ENCODE measurements at places on chromosomes 5 and 9.

DNA sequence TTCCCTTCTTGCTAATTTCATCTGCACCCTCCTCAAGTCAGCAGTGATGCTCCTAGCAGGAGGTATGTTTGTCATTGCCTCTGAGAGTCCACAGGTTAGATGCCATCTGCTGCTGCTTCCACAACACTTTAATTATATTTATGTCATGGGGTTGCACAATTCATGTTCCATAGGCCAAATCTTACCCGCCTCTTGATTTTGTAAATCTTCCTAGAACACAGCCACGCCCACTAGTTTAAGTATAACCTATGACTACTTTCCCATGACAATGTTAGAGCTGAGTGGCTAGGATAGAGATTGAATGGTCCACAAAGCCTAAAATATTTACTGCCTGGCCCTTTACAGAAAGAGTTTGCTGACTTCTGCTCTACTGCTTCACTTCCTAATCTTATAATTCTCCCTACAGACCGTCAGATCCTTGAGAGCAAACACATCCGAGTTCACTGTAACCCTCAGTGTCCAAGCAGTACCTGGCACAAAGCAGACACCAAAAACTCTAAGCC is 21.1 kb downstream of the LIFR start:
- DNase-seq, result no peak

- no peak for DNase-seq
Observed at GRCh38 chr5:167821151-167821550, 470.3 kb upstream of the WWC1 start.

GRCh38 chr5:154111214-154111613 is 72.4 kb downstream of the MFAP3 start:
- no peak for DNase-seq

DNA sequence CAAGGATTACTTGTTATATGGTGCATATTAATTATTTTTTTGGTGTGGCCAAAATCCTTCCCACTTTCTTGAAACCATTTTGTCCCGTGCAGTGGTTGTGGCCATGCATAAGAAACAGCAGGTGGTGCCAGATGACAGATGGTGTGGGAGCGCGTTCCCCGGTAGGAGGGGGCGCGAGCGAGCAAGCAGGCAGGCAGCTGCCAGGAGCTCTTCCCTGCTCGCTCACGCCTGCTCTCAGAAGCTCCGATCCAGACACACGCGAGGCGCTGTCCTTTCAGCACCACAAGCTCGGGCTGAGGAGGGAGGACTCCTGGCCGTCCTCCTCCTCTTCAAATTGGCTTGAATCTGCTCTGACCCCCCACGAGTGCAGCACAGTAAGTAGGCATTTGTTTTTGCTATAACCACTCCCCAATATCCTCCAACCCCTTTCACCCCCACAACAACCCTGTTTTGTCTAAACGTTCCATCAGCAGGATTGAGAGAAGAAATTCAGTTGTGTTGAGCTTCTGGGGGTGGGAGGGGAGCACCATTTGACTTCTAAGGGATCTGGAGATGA is at the start of gene NSG2:
TSS of gene NSG2 (plus strand) at position 237 of the 556 bp plus-strand sequence. CDS start 1,050 bp downstream, outside the sequence.
- peak; percentile 16 for DNase-seq

GRCh38 chr5:141734501-141735229 is 52.6 kb upstream of the ARAP3 start:
- DNase-seq, result peak; percentile 2

- DNase-seq, result no peak
Observed at GRCh38 chr5:19229179-19229835, 758.7 kb downstream of the CDH18 start.

- DNase-seq, result no peak
Observed at GRCh38 chr5:98308960-98309359, 464.5 kb upstream of the RGMB start.

GRCh38 chr5:40775085-40775845 is 19.5 kb upstream of the TTC33 start:
- DNase-seq, result no peak

- DNase-seq, result no peak
Observed at GRCh38 chr5:10637944-10638343, 74.1 kb downstream of the ANKRD33B start.

DNA sequence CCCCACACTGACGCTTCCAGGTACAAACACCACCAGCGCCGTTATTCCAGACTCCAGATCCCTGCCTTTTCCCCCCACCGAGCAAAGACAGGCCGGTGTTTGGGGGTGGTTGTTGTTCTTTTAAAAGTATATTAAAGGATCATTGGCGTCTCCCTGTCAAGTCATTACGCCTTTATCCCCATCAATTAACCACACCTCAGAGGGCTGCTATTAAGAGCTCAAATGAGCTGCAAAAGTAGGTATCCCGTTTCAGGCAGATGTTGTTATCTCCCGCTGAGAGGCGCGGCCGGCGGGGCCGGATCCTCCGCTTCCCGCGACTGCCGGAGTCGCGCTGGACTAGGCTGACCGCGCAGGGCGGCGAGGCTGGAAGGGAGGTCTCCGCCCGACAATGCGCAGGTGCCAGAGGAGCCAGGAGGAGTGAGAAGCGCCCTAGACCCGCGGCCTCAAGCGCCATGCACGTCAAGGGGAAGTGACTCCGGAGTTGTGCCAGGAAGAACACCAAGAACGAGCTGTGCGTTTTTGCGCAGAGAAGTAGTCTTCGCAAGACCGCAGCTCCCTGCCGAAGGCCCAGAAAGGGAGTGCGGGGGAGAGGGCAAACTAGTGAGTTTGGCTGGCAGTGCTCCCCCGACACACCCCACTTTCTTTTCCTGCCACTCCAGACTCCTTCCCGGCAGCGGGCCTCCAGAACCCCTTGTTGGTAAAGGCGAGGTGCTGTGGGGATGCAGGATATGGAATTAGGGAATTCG is 8.2 kb downstream of the NR2F1-AS1 start:
- no peak for DNase-seq

- no peak for DNase-seq
Observed at GRCh38 chr5:171614971-171615653, 170.5 kb upstream of the SMIM23 start.

- DNase-seq, result no peak
Observed at GRCh38 chr9:91923145-91923544, 26.9 kb downstream of the ROR2 start.

DNA sequence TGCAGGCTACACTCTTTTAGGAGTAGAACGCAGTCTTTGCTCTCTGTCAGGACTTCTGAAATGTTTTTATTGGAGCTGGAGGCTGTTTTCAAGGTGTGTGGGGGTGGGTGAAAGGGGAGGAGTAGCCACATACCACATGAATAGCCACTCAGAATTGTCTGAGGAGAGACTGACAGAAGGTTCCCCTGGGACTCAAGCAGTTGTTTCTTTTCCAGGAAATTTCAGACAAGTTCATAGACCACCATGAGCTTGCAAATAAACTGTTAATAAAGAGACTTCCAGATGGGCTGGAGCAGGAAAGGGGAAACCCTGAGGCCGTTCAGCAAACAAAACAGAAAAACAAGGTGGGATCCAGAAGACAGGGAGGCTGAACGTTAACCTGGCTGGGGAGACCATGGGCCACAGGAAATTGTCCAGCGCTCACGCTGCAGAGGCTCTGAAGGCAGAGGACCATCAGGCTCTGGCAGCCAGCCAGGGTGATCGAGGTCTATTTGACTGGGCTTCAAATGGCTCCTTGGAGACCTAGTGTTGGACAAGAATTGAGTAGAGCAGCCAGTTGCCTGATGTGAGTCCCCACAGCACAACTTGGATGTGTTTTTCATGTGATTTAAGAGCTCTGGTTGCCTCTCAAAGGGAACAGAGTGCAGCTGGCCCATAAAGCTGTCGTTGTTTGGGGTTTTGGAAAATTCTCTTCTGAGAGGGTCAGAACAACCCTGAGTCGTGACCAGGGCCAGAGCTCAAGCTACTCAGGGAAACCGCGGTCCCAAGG is 159.2 kb upstream of the RAI14 start:
- no peak for DNase-seq

GRCh38 chr5:67878933-67879332 is 336.6 kb upstream of the PIK3R1 start:
- DNase-seq, result no peak

- DNase-seq, result no peak
Observed at GRCh38 chr9:105328872-105329718, 84.6 kb downstream of the SLC44A1 start.

GRCh38 chr5:73764586-73764985 is 138.6 kb downstream of the ARHGEF28 start:
- no peak for DNase-seq

- no peak for DNase-seq
Observed at GRCh38 chr9:14127656-14128055, 186.3 kb downstream of the NFIB start.

DNA sequence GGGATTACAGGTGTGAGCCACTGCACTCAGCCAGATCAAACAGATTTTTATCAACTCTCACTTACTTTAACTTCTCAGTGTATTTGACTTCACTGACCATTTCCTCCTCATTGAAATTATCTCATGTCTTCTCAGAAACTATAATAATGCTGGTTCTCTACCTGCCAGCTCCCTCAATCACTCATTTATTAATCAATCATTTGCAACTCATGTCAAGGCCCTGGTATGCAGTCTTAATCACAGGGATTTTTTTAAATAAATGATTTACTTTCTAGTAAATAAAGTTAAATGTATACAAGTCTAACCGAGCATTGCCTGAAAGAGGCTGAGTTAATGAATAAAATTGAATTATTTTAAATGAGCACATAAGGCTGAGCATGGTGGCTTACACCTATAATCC is 63.3 kb downstream of the PLPP1 start:
- no peak for DNase-seq

DNA sequence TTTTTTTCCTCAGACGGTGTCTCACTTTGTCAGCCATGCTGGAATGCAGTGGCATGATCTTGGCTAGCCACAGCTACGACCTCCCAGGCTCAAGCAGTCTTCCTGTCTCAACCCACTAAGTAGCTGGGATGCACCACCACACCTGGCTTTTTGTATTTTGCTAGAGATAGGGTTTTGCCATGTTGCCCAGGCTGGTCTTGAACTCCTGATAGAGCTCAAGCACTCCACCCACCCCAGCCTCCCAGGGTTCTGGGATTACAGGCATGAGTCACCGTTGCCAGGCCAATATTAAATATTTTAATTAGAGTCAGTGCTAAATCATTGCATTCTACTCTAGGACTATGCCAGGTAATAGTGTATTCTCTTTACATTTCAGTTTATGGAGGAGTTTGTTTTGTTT is 41.5 kb downstream of the UBE2R2 start:
- DNase-seq, result no peak

- no peak for DNase-seq
Observed at GRCh38 chr9:26418480-26418879, 474.1 kb downstream of the CAAP1 start.

DNA sequence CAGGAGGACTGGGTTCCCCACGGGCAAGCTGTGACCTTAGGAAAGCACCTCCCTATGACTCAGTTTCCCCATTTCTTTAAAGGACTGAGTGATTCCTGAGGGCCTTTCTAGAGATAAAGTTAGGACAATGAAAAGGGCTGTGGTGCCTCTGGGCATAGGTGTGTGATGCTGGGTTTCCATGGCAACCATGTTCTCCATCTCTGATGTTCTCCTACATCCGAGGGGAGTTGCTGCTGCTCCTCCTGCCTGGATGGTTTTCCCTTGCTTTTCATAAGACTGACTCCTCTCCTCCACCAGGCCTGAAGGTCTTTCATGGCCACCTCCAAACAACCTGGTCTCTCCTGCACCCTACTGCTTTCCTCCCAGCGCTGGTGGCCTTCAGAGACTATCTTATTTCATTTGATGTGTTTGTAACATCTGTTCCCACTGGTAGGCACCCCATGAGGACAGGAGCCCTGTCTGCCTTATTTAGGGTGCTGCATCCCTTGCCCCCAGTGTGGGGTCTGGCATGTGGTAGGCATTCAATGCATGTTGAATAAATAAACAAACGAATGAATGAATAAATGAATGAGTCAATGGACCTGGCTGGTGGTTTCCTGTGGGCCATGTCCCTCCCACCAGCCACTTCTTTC is 112.2 kb upstream of the HAND1 start:
- no peak for DNase-seq

- DNase-seq, result no peak
Observed at GRCh38 chr5:157150995-157151394, 8.3 kb upstream of the MED7 start.

DNA sequence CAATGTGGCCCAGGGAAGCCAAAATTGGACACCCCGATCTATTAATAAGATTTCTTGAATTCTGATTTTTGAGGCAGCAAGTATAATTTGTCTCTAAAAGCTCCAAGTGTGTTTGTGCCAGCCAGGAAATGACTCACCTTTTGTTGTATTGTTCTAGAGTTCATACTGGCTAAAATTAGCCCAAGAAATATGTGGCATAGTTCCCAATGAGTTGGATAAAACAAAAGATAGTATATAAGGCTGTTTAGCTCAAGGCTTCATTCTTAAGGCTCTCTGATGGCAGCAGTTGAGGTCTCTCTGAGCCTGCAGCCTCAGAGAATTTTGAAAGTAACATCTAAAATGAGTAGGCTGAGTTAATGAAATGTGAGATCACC is 21.6 kb downstream of the HMGXB3 start:
- no peak for DNase-seq

DNA sequence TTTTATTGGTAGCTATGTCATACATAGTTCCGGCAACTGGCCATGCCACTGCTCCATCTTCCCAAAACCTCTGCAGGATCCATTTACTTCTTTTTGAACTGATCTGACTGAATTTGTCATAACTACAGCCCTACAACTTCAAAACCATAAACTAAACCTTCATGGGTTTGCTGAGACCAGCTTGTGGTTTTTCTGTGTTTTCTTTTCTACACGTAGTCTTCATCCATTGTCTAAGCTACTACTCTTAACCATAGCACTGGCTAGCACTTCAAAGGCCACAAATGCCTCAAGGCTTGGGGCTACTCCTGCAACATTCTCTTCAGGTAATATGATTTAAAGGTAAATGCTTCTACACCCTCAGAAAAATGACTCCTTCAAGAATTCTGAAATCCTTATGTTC is 9.0 kb upstream of the KIF2A start:
- no peak for DNase-seq

Data from stimulated activated CD8-positive, alpha-beta memory T cell treated with anti-CD3 and anti-CD28 coated beads, Interleukin-15, amount 100 ng/mL, for 48 hours (primary cell).